Effector memory CD4-positive, alpha-beta T cell (primary cell): ENCODE measurements at places on chromosomes 16 and 17.

GRCh38 chr17:64087252-64088005 lies 42.5 kb downstream of the ERN1 start:
- DNase-seq = no peak

GRCh38 chr17:34755371-34755770 lies 176.0 kb downstream of the TMEM132E start:
- no peak for DNase-seq

GRCh38 chr16:81053761-81054160 lies 18.1 kb downstream of the ATMIN start:
- no peak for DNase-seq

DNA sequence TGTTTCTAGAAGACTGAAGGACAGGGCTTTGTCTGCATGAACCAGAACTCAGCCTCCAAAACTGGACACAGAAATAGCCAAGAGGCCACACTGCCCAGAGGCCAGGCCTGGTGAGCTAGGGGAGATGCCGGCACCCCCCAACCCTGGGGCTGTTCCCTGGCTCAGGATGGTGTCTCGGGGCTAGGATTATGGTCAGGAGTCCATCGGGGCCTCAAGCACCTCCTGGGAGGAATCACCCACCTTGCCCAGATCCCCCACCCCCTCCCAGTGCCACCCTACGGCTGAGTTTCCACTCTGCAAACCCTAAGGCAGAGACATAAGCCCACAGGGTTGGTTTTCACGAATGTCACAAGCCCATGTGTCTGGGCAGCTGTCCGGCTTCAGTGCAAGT lies 37.2 kb downstream of the SLC7A5 start:
- no peak for DNase-seq

DNA sequence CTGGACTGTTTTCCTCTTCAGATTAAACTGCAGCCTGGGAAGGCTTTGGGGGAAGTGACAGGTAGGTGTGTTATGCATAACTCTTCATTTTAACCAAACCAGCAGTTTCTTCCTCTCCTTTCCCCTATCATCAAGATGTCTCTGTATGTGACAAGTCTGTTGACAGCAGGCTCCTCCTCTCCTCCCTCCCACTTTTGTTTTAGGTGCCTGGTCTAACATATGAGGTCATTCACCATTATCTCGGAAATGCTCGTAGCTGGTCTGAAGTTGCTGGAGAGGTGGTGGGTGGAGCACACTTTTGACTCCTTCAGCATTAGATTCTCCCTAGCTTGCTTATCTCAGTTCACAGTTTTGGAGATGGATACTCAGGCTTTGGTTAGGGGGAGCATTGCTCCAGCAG lies 571.0 kb upstream of the EEF2KMT start:
- DNase-seq = no peak

DNA sequence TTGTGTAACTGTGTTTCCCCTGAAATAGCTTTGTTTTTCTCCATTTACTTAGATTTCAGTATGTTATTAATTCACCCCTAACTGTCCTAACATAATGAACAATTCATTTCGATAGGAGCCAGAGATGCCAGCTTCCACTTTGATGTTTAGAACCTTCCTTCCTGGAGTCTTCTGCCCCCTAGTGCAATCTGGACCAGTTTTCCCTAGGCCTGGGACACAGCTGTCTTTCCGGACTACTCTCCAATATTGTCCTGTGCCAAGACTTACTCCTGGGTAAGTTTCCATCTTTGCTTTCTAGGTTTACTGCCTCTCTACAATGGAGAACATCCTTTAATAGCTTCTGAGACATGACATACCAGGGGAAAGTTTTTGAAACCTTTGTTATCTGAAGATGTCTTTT lies 12.8 kb downstream of the RECQL5 start:
- DNase-seq = no peak

DNA sequence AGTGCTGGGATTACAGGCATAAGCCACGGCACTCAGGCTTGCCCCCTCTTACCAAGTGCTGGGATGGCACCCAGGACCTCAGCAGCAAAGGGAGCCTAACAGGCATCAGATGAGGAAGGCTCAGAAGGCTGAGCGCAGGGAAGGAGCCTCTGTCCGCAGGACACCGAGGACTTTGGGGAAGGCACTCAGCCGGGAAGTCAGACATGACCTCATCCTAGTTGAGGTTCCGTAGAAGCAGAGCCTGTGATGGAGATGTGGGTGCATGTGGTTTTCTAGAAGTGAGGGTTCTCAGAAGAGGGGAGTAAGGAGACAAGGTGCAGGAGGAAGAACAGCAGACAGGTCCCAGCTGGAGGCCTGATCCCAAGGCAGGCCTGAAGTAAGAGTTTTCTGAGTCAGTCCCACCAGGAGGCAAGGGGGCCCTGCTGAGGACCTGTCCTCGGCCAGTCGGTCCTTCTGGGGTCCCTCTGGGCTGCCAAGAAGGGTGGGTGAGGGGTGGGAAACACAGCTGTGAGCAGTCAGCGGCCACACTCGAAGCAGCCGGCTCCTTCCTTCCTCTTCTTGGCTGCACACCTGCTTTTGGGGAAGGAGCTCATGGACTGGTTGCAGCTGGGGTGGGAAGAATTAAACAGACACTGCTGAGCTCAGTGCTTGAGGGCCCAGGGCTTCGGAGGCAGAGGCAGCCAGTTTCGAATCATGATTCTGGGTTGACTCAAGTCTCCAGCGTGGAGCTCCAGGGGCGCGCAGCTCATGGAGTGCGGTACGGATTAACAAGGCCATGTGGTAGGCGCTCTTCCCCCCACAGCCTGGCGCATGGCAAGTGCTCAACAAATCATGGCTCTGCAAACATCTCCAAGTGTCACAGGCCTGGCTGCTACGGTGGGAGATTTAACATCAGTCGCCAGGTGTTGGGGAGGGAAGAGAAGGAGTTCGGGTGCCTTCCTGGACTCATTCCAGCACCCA lies 38.9 kb upstream of the SNN start:
- DNase-seq = no peak

DNA sequence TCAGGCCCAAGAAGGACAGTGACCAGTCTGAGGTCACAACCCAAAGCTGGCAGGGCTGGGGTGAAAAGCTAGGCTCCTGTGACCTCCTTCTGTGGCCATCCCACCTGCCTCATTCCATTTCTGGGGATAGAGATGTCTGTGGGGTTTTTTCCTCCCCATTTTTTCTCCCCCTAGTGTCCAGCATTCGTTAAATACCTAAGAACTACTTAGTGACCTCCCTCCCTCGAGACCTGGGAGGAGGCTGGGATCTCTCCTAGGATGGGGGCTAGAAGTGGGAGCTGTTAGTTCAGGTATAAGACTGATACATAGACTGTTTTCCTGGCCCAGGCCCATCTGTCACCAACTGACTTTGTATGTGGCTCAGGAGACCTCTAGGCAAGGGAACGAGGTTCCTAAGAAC lies 20.5 kb upstream of the STAC2 start:
- DNase-seq = no peak
